ENCODE measurements at places on chromosomes 6 and 20.

DNA sequence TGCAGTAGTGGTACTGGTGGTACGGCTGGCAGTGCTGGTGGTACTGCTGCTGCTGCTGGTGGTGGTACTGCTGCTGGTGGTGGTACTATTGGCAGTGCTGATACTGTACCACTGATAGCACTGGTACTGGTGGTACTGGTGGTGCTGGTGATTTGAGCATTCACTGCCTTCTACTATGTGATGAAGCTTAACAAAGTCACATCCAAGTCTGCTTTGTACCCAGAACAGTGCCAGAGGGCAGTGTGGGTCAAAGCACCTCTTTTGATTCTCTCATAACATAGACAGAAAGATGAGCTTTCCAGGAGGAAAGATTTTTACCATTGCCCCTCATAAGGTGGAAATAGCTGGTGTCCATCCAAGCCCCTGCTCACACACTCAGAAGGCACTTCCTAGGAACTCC, 48.7 kb downstream of the ANKRD6 start:
- no peak for DNase-seq

- no peak for DNase-seq
Observed at GRCh38 chr6:155200012-155200411, 63.8 kb upstream of the CLDN20 start.

DNA sequence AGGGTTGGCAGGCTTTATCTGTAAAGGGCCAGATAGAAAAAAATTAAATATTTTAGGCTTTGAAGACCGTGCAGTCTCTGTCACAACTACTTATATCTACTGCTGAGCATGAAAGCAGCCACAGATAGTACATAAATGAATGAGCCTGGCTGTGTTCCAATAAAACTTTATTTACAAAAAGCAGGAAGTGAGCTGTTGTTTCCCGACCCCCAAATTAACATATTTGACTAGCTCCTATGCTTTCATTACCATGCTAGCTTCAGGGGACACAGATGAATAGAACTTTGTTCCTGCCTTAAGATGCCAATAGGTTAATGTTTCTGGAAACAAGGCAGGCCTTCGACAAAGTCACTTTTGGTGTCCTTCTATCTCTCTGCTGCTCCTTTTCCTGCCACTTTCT, 1058.0 kb upstream of the FLRT3 start:
- DNase-seq, result no peak

GRCh38 chr6:140078561-140079125, 704.2 kb upstream of the CITED2 start:
- no peak for DNase-seq

- peak; percentile 10 for DNase-seq
Observed at GRCh38 chr20:35318502-35319157, 26.4 kb upstream of the FAM83C start.

DNA sequence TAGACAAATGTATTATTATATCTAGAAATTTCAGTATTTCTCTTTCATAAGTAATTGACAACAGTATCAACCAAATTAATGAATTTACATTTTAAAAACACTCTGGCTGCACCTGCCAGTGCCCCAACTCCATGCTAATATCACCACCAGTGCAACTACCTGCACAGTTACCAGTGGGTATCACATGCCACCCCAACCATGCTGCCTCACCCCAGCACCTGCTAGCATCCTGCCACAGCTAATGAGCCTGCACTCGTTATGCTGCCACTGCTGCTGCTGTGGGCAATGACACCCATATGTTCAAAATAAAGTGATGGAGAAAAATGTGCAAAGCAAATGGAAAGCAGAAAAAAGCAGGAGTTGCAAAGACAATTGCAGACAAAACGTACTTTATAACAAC, 855.9 kb upstream of the MANEA start:
- DNase-seq, result no peak

DNA sequence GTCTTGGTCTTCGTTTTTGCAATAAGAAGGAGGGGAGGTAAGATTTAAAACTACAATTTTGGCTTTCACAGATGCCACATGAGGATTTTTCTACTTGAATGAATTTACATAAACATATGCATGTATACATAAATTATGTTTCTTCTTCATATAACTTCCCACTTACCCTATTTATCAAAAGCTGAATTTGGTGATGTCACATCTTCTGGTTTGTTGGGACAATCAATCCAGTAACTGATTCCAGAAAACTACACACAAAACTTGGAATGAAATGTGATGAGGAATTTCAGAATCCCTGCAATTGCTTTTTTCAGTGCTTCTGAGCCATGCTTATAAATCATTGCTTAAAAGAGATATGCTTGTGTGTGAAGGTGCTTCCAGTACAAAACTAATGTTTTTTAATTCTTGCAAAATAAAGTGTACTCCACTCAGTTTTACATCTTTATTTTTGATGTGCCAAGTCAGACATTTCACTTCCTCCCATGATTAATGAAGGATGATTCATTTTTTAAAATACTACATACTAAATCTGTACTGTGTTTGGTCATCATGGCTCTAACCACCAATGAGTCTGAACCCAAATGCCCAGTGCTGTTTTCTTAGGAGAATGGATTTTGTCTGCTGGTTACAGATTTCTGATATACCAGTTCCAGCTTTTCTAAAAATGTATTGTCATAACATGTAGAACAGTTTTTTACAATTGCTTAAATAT, 32.1 kb upstream of the RIN2 start:
- no peak for DNase-seq

DNA sequence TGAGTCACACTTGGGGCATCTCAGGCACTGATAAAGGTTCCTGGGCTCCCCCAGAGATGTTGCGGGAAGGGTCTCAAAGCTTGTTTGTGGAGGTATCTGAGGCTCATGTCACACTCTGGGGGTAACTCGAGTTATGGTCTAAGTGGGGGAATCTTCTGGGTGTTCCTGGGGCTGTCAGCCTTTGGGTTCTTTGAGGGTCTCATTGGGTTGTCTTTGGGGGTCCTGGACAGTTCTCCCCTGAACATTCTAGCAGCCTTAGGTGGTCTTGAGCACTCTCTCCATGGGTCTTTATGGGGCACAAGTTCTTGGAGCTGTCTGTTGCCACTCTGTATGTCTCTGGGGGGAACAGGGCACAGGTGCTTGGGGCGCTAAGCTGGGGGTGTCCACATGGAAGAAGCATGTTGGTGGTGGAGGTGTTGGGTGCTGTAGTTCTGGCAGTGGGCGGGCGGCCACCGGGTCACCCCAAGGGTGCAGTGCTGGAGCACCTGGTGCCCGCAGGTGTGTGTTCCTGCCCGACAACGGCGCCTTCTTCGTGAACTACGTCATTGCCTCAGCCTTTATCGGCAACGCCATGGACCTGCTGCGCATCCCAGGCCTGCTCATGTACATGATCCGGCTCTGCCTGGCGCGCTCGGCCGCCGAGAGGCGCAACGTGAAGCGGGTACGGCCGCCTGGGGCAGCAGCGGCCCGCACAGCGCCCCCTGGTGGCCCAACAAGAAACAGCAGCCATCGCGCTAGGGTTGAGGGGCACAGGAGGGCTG, 7.1 kb upstream of the CAPN11 start:
- DNase-seq, result peak; percentile 87

GRCh38 chr6:10151144-10151915, 263.5 kb downstream of the TFAP2A start:
- DNase-seq, result no peak

DNA sequence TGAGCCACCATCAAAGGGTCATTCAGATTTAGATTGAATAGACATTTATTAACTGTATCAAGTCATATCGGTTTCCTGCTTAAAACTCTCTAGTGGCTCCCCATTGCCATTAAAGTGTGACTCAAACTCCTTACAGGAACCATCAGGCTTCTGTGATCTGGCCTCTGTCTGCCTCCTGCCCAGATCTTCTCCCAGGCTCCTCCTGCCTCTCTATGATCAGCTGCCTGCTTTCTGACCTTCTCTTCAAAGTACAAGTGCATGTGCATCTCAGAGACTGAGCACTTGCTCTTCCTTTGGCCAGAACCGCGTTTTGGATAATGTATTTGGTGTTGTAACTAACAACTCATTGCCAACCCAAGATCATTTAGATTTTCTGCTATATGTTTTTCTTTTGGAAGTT, 52.7 kb downstream of the IL20RA start:
- no peak for DNase-seq

GRCh38 chr6:155219299-155219698, 44.5 kb upstream of the CLDN20 start:
- no peak for DNase-seq

- no peak for DNase-seq
Observed at GRCh38 chr6:155382338-155382685, 68.0 kb upstream of the TFB1M start.

- DNase-seq, result peak; percentile 30
Observed at GRCh38 chr6:26250698-26251044, 114.3 kb upstream of the BTN3A2 start.

DNA sequence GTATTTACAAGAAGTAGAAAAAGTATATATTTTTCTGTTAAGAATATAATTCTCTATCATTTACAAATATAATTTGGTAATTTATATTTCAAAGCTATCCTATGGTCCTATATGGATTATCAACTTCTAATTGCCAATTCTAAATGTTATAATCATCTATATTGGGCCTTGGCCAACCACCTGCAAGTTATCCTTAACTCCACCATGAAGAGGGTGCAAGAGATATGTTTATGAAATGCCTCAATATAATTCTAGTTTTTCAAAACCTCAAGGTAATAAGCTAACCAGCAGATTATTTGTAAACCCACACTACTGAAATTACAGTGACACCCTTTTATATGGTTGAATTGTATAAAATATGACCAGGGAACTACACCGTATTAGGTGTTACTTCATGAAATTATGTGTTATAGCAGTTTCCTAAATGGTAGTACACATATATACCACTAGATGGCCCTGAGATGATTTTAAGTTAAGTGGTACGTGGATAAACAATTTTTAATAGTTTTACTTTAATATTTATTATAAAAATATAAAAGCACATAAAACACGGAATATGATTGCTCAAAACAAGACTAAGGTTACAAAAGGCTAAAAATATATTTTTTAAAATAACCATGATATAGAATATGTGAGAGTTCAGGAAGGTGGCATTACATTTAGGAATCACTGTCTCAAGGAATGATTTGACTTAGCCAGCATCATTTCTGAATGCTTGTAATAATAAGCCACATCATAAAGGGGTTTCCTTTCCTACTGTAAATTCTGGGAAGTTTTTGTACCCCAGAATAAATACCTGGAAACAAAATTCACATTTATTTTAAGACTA, 9.8 kb upstream of the PNISR start:
- DNase-seq, result no peak

DNA sequence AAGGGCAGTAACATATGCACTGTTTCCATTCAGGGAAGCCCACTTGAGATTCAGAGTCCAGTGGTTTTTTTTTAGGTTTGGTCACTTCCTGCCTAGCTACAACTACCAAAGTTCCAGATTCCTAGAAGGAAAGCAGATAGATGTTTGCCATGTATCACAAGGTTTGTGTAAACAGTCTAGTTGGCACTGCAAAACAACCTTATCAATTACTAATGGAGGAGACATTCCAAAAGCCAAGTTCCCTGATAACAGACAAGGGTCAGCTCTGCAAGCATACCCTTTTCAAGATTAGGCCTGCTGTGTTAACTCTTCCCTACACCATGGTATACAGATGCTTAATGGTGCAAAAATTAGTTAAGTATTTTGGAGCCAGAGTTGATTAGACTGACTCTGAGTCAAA, 141.3 kb upstream of the GLP1R start:
- DNase-seq, result no peak

DNA sequence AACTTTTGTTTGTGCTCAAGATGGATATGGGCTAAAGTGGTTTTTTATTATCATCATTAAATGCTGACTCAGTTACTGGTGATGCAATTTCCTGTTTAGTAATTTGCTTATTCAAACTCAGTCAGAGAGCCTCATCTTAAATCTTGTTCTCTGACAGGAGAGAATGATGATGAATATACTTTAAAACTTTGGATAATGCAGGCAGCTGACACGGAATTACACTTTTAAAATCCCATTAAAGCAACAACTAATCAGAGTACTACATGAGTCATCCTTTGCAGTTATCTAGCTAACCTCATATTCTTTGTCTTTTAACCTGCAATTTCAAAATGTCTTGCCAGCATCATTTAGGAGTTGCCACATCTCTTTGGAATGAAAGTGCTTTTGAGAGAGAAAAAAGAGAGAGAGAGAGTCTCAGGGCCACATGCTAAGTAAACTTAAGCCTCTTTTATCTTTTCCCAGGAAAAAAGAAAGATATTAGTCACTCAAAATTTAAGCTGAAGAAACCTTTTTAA, 9.2 kb upstream of the C6orf141 start:
- DNase-seq, result no peak

DNA sequence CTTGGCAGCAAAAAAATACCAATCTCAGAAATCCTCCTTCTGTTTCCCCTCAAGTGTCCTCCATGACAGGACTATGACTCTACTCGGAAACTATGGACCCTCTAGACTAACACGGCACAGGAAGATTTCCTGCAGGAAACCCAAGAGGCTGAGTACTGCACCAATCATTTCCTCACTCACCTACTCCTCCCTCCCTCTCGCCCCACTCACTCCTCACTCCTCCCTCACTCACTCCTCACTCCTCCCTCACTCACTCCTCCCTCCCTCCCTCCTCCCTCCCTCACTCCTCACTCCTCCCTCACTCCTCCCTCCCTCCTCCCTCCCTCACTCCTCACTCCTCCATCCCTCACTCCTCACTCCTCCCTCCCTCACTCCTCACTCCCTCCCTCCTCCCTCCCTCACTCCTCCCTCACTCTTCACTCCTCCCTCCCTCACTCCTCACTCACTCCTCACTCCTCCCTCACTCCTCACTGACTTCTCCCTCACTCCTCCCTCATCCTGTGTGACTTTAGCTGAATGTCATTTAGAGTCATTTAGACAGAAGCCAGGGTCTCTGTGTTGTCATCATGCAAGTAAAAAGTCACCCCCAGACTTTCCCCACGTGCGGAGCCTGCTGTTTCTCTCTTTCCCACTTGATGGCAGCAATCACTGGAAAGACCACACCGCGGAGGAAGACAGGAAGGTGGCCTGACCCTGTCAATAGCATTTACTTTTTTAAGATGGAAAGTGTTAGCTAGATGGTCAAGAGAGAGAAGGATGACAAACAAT, 226.8 kb upstream of the PDE10A start:
- peak; percentile 62 for DNase-seq

DNA sequence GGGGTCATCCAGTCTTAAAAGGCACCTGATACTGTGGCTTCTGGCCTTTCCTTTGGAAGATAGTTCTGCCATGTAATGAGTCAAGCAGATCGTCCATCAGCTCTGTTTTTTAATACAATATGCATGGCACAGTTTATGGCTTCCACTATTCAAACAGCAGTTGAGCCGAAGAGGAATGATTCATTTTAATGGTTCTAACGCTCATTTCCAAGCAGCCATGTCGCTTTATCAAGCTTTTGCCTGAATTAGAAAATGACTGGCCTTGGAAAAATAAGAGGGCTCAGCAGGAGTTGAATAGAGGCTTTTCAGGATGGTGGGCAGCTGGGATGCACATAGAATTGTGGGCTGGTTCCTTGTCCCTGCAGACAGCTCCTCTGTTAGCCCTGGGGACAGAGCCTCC, 138.1 kb downstream of the SOBP start:
- DNase-seq, result no peak

- DNase-seq, result peak; percentile 64
Observed at GRCh38 chr20:63442100-63442493, 30.4 kb downstream of the KCNQ2 start.

Data from ELF-1 (cell line).